ENCODE measurements at places on chromosomes 5 and 9.

GRCh38 chr5:107558823-107559375 lies 111.8 kb downstream of the EFNA5 start:
- no peak for DNase-seq

DNA sequence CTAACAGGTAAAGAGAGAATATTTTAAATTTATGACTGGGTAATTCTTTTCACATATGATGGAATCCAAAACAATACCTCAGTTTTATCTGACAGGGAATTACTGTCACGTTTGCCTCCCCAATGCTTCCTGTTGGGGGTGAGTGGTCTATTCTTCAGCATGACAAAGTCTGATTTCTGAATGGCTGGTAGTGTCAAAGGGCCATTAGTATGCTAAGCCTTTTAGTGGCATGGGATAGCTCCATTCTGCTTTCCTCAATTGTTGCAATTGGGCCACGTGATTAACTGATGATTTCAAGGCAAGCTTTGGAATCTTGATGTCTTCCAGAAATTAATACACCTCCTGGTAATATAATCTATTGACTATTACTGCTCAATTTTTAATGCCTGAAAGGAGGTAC lies 14.7 kb upstream of the NDUFS4 start:
- DNase-seq = no peak

GRCh38 chr5:179769271-179769670 lies 24.5 kb upstream of the LTC4S start:
- no peak for DNase-seq

DNA sequence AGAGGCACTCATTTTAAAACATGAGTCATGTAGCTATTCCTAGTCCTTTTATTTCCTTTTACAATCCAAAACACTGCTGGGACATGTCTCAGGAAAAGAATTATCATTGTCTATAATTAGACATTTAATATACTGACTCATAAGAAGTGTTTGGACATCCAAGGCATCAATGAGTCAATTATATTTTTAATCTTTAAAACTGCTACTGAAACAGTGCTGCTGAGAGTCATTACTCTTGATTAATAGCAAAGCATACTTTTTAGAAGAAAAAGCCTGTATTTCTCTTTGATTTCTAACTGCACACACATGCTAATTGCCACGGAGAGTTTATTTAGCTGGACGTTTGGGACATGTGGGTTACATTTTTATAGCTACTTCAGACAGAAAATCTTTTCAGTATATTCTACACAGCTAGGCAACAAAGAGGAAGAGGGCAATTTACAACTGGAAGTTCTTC lies 1249.0 kb upstream of the CDH18 start:
- no peak for DNase-seq

GRCh38 chr5:88662846-88663245 lies 220.1 kb downstream of the MEF2C start:
- DNase-seq = no peak

GRCh38 chr9:102237520-102237919 lies 499.1 kb upstream of the GRIN3A start:
- DNase-seq = no peak

DNA sequence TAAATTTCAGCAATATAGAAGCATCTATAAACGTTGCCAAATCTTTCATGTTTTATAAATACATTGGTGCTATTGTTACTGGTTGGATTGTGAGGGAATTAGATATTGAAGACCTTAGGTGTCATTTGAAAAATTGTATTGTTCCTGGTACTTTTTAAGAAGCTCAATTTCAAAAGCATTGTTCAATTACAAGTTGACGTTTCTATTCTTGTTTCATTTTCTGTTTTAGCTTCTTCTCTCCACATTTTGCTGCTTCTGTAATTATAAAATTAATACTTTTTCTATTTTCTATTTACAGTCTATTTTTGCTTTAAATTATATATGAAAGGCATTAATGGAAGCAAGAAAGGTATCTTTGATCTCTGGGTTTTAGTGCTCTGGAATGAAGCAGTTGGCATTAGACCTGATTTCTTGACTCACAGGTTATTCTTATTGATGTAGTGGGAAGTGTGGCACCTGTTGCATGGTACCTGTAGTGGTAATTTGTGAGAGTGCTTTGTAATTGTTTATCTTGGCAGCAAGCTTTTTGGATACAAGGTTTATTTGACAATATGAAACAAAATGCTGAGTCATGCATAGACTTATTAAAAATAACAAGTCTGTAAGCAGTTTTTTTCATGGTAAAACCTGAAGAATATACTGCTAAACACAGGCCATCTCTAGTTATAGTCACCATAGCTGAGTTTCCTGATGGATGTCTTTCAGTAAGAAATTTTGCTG lies 13.2 kb downstream of the MACIR start:
- DNase-seq = no peak

All from CD4-positive, alpha-beta T cell treated with Interleukin-17A for 4 hours (primary cell).